PC-3 (cell line): ENCODE measurements at places on chromosomes 12 and 14. TPM values are rescaled to one million over a fixed set of nuclear protein-coding genes. Genes with fewer than 3 reads are reported as not detected.

GRCh38 chr12:93245543-93245942 is 132.2 kb upstream of the NUDT4 start:
- H3K27ac ChIP-seq, result no peak overlapping the region
- no peaks in the 10 kb centered on the region for H3K27me3 ChIP-seq
- no peaks in the 10 kb centered on the region for H3K36me3 ChIP-seq
- no peak overlapping the region for H3K4me3 ChIP-seq
- no peaks in the 10 kb centered on the region for H3K4me1 ChIP-seq
- DNase-seq, result no peak

ALDH1L2 gene
- total RNA-seq, result 0.15 and 0.40 TPM in 2 replicates

GRCh38 chr12:26767865-26768264 is 65.1 kb downstream of the ITPR2 start:
- DNase-seq, result no peak
- H3K27ac ChIP-seq, result no peak overlapping the region
- no peaks in the 10 kb centered on the region for H3K36me3 ChIP-seq
- H3K4me1 ChIP-seq, result peaks cover 16% of the 10 kb centered on the region

DNA sequence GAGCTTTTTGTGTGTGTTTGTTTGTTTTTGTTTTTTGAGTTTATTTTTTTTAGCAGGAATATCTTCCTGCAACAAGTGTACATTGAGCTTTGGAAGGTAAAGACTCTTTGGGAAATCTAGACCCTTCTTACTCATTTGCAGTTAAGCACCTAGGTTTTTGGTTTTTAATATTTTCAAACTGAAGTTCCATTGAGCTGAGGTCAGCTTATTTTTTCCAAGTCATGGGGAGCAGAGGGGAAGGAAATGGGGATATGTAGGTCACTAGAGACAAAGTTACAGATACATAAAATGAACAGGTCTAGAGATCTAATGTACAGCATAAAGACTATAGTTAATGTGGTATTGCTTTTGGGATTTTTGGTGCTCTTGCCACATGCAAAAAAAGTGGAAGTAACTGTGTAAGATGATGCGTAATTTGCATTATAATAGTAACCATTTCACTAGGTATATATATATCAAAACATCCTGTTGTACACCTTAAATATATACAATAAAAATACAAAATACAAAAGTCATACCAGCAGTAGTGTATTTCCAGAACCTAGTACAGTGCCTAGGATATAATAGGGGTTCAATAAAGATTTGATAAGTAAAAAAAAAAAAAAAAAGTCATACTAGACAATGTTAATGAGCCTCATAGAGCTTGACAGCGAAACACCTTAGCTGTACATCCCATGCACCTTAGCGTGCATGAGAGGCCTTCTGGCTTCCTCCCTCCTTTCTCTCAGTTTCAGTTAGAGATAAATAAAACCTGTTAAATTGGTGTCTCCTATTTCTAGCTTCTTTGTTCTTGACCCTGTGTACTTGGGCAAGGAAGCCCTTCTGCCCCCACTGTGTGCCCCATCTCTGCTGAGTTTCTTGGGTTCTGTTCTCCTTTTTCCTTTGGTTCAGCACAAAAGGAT is 22.7 kb downstream of the CGRRF1 start:
- H3K4me1 ChIP-seq, result peaks cover 8% of the 10 kb centered on the region
- H3K27ac ChIP-seq, result no peak overlapping the region
- no peak overlapping the region for H3K4me3 ChIP-seq
- DNase-seq, result no peak
- no peaks in the 10 kb centered on the region for H3K27me3 ChIP-seq

- no peaks in the 10 kb centered on the region; the same call in 1 of the 2 replicates for H3K4me1 ChIP-seq
- no peak for DNase-seq
- peaks cover 17% of the 10 kb centered on the region for H3K36me3 ChIP-seq
- no peak overlapping the region for H3K4me3 ChIP-seq
- H3K27ac ChIP-seq, result no peak overlapping the region
- H3K27me3 ChIP-seq, result no peaks in the 10 kb centered on the region
Observed at GRCh38 chr12:124461241-124461673, 106.2 kb downstream of the NCOR2 start.

DNA sequence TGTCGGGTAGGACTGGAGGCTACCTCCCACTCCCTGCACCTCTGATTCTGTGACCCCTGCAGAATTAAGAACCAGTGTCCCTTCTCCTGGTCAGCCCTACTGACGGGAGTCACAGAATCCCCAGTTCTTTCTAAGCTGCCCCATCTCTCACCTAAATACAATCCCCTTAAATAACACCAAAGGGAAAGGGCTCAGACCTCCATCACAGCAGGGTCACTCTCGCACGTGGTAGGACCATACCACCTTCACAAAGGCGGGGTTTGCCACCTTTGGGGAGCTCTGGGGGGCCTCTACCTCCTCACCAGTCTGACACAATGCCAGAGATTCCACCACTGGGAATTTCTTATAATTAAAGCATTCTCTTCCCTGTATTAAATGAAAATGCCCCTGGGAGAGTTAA is 35.6 kb downstream of the DAD1 start:
- DNase-seq, result no peak
- no peaks in the 10 kb centered on the region for H3K27me3 ChIP-seq
- no peak overlapping the region for H3K27ac ChIP-seq
- no peaks in the 10 kb centered on the region; the same call in 1 of the 2 replicates for H3K36me3 ChIP-seq

PZP gene
- not detected in 2 replicates for total RNA-seq

MORN3 gene
- 1.6 and 1.7 TPM in 2 replicates for total RNA-seq

AVPR1A gene
- total RNA-seq, result not detected in 2 replicates

DNA sequence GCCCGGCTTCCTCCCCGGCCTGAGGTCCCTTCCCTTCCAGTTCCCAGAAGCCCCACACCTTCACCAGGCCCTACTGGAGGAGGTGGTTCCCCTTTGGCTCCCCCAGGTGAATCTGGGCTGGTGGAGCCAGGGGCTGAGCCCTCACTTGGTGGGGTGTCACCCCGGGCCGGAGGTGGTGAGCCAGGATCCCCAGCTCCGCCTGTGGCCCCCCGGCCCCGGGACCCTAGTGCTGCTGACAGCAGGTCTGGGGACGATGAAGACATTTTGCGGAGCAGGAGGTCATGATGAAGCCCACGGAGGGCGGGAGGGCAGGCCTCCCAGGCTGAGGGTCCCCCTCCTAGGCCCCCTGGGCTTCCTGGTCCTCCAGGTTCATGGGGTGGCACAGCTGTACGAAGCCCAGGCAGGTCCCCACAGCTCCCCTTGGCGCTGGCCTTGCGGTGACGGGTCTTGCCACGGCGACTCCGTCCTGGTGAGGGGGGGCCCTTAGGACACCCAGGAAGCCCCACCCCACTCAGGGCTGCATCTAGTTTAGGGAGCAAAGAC is 16.6 kb downstream of the MAP3K12 start:
- H3K4me3 ChIP-seq, result no peak overlapping the region
- H3K27me3 ChIP-seq, result no peaks in the 10 kb centered on the region
- DNase-seq, result no peak
- no peaks in the 10 kb centered on the region for H3K4me1 ChIP-seq
- H3K36me3 ChIP-seq, result peaks cover 57% of the 10 kb centered on the region

DNA sequence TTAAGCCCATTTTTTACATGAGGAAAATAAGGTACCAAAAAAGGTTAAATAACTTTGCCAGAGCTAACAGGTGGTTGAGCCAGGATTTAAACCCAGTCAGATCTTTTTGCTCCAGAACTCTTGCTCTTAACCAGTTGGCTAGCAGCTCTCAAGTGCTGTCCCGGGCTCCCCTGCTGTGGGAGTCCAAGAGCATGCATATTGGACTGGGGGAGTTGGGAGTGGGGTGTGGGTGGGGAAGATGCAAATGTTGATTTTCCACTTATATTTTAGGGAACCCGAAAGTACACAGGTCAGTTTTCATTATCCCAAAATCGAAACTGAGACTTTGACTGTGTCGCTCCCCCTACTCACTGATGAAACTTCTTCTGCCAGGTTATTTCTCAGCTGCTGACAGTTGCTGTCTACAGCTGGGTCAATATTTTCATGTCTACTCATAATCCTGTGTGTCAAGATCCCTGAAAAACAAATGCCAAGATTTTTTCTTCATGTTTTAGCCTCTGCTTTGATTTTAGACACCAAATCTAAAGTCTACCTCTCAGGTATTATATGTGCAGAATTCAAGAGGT is 172.3 kb upstream of the TMPO start:
- H3K4me3 ChIP-seq, result no peak overlapping the region
- peaks cover 81% of the 10 kb centered on the region for H3K27me3 ChIP-seq
- H3K36me3 ChIP-seq, result no peaks in the 10 kb centered on the region
- no peak for DNase-seq
- H3K27ac ChIP-seq, result no peak overlapping the region
- H3K4me1 ChIP-seq, result no peaks in the 10 kb centered on the region

TEX22 gene
- 0.29 and 0.40 TPM in 2 replicates for total RNA-seq

GRCh38 chr12:68305278-68305677 is 26.9 kb downstream of the MDM1 start:
- peaks cover 13% of the 10 kb centered on the region for H3K4me1 ChIP-seq
- H3K36me3 ChIP-seq, result peaks cover 14% of the 10 kb centered on the region
- no peaks in the 10 kb centered on the region for H3K27me3 ChIP-seq
- H3K4me3 ChIP-seq, result no peak overlapping the region

DNA sequence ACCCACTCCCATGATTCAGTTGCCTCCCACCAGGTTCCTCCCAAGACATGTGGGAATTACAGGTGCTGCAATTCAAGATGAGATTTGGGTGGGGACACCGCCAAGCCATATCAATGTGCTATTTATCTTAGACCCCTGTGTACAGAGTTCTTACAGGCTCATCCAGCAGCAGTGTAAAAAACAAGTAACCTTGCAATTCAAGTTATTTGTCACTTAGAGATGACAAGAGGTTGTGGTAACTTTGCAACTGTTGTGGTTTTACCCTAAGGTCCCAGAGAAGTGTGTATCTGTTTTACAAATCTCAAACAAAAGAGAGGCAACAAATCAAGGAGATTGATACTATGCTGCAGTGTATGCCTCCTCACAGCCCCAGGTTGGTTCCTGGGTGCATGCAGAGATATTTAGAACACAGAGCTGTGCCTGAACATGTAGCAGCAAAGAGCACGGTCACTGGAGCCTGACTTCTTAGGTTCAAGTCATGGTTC is 11.5 kb upstream of the HELB start:
- DNase-seq, result no peak
- no peak overlapping the region for H3K27ac ChIP-seq
- H3K27me3 ChIP-seq, result peaks cover 22% of the 10 kb centered on the region
- H3K4me3 ChIP-seq, result no peak overlapping the region

DNA sequence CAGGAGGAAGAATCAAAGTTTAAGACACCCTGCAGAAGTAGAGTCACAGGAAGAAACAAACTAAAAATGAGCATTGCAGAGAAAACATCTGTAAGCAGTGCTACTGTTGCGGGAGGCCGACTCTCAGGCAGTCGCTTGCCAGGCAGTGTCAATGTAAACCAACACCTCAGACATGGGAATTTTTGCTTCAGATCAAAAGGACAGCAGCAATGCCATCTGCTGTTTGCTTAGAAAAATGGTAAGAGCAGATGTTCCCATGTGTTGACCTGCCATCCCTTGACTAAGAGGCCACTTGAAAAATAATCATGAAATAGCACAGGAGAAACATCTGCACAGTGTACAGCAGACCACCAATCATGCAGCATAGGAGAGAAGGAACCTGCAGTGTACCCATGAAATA is 196.6 kb downstream of the SLC25A21 start:
- no peaks in the 10 kb centered on the region for H3K27me3 ChIP-seq
- H3K4me1 ChIP-seq, result peaks cover 61% of the 10 kb centered on the region
- no peaks in the 10 kb centered on the region for H3K36me3 ChIP-seq
- no peak overlapping the region for H3K4me3 ChIP-seq

GRIN2B gene
- total RNA-seq, result not detected in 2 replicates

OAS1 gene
- total RNA-seq, result 10.1 and 10.2 TPM in 2 replicates

RNASE4 gene
- total RNA-seq, result 5.9 and 8.5 TPM in 2 replicates

- DNase-seq, result no peak
- H3K27me3 ChIP-seq, result no peaks in the 10 kb centered on the region
Observed at GRCh38 chr12:7112041-7112440, 3.0 kb upstream of the C1RL start.

GRCh38 chr12:6346942-6347341 is 5.1 kb upstream of the TNFRSF1A start:
- no peaks in the 10 kb centered on the region for H3K27me3 ChIP-seq
- H3K4me3 ChIP-seq, result no peak overlapping the region
- H3K27ac ChIP-seq, result no peak overlapping the region
- peaks cover 29% of the 10 kb centered on the region for H3K4me1 ChIP-seq

DNA sequence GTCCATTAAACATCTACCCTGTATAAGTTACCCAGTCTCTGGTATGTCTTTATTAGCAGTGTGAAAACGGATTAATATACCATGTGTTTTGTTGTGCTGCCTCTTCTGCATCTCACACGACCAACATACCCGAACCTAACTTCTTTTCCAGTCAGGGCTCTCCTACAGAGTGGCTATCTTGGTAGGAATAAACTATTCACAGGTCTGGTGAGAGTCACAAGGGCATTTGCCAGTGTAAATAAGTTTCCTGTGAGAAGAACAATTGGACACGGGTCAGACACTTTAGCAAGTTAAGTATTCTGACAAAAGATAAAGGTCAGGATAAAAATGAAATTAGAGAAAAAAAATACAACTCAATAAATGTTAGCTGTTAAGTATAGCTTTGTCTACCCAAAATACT is 60.9 kb downstream of the MYF5 start:
- no peaks in the 10 kb centered on the region for H3K27me3 ChIP-seq
- H3K27ac ChIP-seq, result no peak overlapping the region
- 0 out of 2 replicates have a peak, but pooled peaks cover 7% of the 10 kb centered on the region for H3K4me1 ChIP-seq

DNA sequence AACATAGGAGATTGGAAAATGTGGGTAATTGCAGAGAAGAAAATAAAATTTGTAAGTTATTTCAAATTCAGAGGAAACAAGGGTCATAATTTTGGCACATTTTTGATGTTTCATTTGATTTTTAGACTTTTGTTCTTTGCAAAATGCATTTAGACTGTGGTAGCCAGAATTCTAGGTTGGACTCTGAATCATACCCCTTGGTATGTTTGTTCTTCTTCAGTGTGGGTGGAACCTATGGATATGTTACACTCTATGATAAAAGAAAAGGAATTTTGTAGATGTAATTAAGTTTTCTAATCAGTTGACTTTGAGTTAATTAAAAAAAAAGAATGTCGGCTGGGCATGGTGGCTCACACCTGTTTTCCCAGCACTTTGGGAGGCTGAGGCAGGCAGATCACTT is 827.0 kb downstream of the AACS start:
- peak; percentile 5 for DNase-seq
- no peak overlapping the region for H3K4me3 ChIP-seq
- no peaks in the 10 kb centered on the region for H3K4me1 ChIP-seq
- peaks cover 5% of the 10 kb centered on the region; the same call in 1 of the 2 replicates for H3K27me3 ChIP-seq
- no peaks in the 10 kb centered on the region for H3K36me3 ChIP-seq

PTHLH gene
- total RNA-seq, result 383 and 414 TPM in 2 replicates

- peak; percentile 59 for DNase-seq
- peaks cover 4% of the 10 kb centered on the region; the same call in 1 of the 2 replicates for H3K36me3 ChIP-seq
- H3K4me3 ChIP-seq, result no peak overlapping the region
- no peaks in the 10 kb centered on the region for H3K27me3 ChIP-seq
Observed at GRCh38 chr14:65444230-65444629, 31.7 kb downstream of the FUT8 start.

ARMH4 gene
- total RNA-seq, result 2.6 and 3.3 TPM in 2 replicates

- no peak overlapping the region for H3K4me3 ChIP-seq
- H3K36me3 ChIP-seq, result no peaks in the 10 kb centered on the region
- no peaks in the 10 kb centered on the region for H3K27me3 ChIP-seq
- no peaks in the 10 kb centered on the region for H3K4me1 ChIP-seq
Observed at GRCh38 chr14:39967885-39968284, 535.7 kb upstream of the FBXO33 start.
